Astrocyte of the spinal cord (primary cell): ENCODE measurements at places on chromosomes 11 and 22.

DNA sequence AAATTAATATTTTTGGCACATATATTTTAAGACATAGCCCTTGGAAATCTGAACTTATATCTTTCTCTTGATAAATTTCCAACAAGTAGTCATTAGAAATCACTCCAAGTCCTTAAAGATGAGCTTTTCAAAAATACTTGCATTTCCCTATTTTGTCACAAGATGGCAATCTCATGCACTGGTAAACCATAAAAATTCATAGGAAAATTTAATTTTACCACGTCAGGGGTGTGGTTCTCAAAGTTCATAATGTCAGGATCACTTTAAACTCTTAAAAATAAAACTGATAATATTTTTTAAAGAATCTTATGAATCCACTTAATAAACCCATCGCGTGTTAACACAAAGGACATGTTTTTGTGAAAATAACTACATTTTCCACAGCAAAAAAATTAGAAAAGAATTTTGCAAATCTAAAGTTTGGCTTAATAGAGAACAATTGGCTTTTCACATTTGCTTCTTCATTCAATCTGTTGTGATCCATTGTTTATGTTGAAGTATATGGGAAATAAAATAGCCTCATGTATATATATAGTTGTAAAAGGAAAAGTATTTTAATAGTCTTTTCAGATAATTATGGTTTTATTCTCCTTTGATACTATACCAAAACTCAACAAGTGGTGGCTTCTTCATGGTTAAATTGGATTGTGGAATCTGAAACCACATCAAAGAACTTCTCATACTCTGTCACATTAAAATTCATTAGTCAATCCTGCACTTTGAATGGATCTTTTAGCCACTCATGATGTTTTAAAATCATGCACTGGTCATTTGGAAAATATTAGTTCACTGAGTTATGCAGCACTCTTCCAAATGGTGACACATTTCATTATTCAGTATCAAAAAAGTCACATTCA, 169.1 kb downstream of the CADM1 start:
- peak; percentile 52 for DNase-seq

DNA sequence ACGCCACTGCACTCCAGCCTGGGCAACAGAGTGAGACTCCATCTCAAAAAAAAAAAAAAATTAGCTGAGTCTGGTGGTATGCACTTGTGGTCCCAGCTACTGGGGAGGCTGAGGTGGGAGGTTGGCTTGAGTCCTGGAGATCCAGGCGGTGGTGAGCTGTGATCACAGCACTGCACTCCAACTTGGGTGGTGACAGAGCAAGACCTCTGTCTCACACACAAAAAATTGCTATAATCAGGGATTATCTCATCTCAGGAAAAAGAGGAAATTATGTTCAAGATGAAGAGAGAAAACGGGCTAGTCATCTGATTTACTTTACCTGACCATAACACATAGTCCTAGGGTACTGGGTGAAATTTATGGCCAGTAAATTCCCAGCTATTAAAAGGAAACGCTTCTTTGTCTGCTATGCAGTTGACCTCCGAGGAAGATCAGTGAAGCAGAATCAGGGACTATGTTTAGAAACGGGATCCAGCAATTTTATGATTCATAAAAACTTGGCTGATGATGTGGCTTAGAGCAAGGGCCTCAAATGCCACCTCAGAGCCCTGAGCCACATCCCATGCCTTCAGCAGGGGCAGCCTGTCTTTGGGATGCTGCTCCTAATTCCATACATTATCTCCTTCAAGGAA, 386.2 kb downstream of the NTM start:
- DNase-seq, result peak; percentile 51

DNA sequence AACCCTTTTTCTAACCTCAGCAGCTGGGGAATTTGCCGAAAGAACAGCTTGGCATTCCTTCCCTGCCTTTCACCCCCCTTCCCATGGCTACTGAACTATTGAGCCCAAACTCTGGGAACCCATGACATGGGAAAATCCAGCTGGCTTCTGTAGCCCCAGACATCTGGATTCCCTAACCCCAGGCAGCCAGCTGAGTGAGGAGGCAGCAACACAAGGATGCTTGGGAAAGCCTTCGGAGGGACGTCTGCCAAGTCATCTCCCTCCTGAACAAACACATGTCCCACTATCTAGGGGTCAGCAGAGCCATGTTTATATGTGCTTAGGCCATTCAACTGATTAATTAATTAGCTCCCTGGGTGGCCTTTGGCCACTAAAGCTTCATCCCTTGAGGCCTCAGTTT, 21.6 kb downstream of the LRRC55 start:
- no peak for DNase-seq

GRCh38 chr11:27218421-27219038, 144.5 kb downstream of the CCDC34 start:
- peak; percentile 93 for DNase-seq

GRCh38 chr11:1767399-1768140, 3.8 kb upstream of the CTSD start:
- no peak for DNase-seq

- no peak for DNase-seq
These were observed 7.1 kb downstream of the DCHS1 start for GRCh38 chr11:6648501-6648900.

DNA sequence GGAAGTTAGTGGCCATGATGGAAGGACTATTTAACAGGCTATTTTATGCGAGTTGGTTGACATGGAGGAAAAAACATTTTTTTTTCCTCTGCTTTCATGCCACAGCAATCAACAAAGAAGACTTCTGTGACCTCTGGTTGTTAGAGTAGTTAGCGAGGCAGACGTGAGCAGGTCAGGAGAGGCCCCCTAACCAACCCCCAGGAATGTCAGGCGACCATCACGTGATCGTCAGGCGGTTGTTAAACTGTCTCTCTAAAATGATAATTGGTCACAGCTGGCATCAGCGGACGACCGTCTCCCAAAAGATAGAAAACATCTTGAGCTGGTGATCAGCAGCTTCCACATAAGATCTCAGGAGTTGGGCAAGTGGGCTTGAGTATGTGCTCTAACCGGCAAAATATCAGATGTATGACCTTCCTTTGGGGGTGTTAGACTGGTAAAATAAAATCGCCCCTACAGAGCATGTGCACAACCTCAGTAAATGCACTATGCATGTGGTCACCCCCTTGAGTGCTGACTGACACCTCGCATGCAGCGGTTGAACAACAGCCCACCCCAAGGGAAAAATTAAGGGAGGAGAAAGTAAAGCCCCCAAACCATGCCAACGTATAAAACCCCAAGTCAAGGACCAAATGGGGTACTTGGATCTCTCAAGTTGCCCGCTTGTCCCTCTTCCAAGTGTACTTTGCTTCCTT, 20.9 kb upstream of the NARS2 start:
- DNase-seq, result no peak

DNA sequence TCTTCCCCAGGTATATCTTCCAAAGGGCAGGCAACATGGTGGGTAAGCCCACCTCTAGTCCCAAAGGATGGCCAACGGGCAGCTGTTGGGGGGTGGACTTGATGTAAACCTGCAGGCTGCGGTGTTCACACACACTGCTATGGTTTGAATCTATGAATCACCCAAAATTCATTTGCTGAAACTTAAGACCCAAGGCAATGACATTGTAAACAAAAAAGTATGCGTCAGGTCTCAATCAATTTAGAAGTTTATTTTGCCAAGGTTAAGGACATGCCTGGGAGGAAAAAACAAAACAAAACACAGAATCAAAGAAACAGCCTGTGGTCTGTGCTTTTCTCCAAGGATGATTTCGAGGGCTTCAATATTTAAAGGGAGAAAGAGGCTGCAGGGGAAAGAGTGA, 18.3 kb downstream of the RCN1 start:
- peak; percentile 69 for DNase-seq

DNA sequence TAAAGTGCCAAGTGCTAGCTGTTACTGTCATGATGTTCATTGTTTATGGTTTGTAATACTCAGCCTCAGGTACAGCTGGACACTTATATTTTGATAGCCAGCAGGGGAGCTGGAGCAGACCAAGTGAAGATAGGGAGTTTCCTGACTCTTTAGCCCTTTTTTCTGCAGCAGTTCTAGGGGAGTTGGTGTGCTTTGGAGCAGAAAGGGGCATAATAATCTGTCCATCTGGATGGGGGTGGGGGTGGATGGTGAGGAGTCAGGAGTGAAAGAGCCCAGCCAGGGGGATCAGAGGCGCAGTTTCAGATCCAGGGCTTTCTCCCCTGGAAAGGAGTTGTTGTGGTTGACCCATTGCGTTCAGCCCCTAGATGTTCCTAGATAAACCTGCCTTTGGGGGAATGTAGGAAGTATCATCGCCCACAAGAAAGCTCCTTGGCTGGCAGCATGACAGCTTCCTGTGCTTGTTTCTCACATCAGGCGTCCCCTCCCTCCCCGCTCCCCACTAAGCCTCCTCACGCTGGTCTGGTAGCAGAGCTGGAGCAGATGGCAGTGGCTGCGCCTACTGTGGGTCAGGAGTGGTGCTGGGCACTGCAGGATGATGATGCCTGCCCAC, 41.9 kb downstream of the MED15 start:
- DNase-seq, result peak; percentile 46

GRCh38 chr11:57658023-57658361, 430 bp downstream of the CLP1 start:
- DNase-seq, result no peak

DNA sequence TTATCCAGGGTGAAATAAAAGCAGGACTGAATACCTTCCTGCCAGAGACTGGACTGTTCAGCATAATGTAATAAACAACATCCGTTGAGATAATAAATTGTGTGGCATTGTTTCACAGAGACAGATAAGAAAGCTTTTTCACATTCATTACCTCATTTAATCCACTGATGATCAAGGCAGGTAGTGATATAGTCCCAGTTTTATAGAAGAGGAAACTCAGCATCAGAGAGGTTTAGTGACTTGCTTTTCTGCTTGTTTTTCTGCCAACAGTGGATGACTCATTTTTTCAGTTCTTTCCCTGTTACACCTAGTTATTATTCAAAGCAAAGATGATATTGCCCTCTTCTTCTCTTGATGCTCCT, 4.0 kb downstream of the MYO18B start:
- DNase-seq, result peak; percentile 68

GRCh38 chr11:45163956-45164575, 17.6 kb downstream of the PRDM11 start:
- peak; percentile 25 for DNase-seq
